ENCODE measurements at places on chromosomes 3 and 15. TPM values are rescaled to one million over a fixed set of nuclear protein-coding genes. Genes with fewer than 3 reads are reported as not detected.

CLDN11 gene
- 0.09 TPM for total RNA-seq

WDR49 gene
- not detected for total RNA-seq

GOLGA8S gene
- total RNA-seq: 0.18 TPM

HIGD2B gene
- 0.10 TPM for total RNA-seq

OR5K2 gene
- total RNA-seq: not detected

WWTR1 gene
- total RNA-seq: 212 TPM

USP8 gene
- total RNA-seq: 42.8 TPM

GOLGA8T gene
- total RNA-seq: 1.9 TPM

BBX gene
- total RNA-seq: 13.3 TPM

ERC2 gene
- total RNA-seq: not detected

STRIT1 gene
- not detected for total RNA-seq

NR1D2 gene
- 18.5 TPM for total RNA-seq

PLCB2 gene
- total RNA-seq: 0.87 TPM

HCN4 gene
- total RNA-seq: 0.38 TPM

SLC12A1 gene
- not detected for total RNA-seq

SNRPA1 gene
- total RNA-seq: 113 TPM

SNAPC5 gene
- 43.7 TPM for total RNA-seq

TMEM207 gene
- total RNA-seq: not detected

MOBP gene
- total RNA-seq: 0.03 TPM

LIPC gene
- total RNA-seq: not detected

PPCDC gene
- total RNA-seq: 17.3 TPM

CLRN1 gene
- total RNA-seq: not detected

BCL6 gene
- 17.4 TPM for total RNA-seq

MAP1A gene
- 0.45 TPM for total RNA-seq

LIPH gene
- total RNA-seq: 5.1 TPM

EIF1B gene
- 71.4 TPM for total RNA-seq

C2CD4A gene
- total RNA-seq: 0.14 TPM

MED12L gene
- total RNA-seq: 0.41 TPM

THRB gene
- 1.3 TPM for total RNA-seq

C3orf22 gene
- not detected for total RNA-seq

SEMA7A gene
- total RNA-seq: 1.1 TPM

HMG20A gene
- total RNA-seq: 26.9 TPM

C3orf85 gene
- not detected for total RNA-seq

RTP1 gene
- total RNA-seq: not detected

CNOT10 gene
- 28.5 TPM for total RNA-seq

ACTRT3 gene
- total RNA-seq: 3.5 TPM

STAB1 gene
- total RNA-seq: 0.17 TPM

RARRES1 gene
- 9.2 TPM for total RNA-seq

CCDC54 gene
- not detected for total RNA-seq

SNTN gene
- not detected for total RNA-seq

GABRR3 gene
- not detected for total RNA-seq

TNIK gene
- 3.1 TPM for total RNA-seq

IQCF5 gene
- not detected for total RNA-seq

AP3B2 gene
- 0.77 TPM for total RNA-seq

CD47 gene
- total RNA-seq: 37.8 TPM

DPPA2 gene
- total RNA-seq: not detected

SLC9C1 gene
- not detected for total RNA-seq

BNC1 gene
- total RNA-seq: 0.98 TPM

DAPK2 gene
- 3.5 TPM for total RNA-seq

CDHR4 gene
- total RNA-seq: 0.24 TPM

ZNF774 gene
- total RNA-seq: 0.94 TPM

RETNLB gene
- not detected for total RNA-seq

NR1I2 gene
- total RNA-seq: not detected

TGM5 gene
- total RNA-seq: not detected

SATB1 gene
- not detected for total RNA-seq

SEMA4B gene
- 59.8 TPM for total RNA-seq

ZNF662 gene
- not detected for total RNA-seq

LRRC2 gene
- total RNA-seq: not detected

TMOD3 gene
- 55.7 TPM for total RNA-seq
